Stimulated activated CD4-positive, alpha-beta T cell treated with anti-CD3 and anti-CD28 coated beads, Interleukin-2, amount 100 ng/mL, for 24 hours (primary cell): ENCODE measurements at places on chromosomes 5 and 9.

DNA sequence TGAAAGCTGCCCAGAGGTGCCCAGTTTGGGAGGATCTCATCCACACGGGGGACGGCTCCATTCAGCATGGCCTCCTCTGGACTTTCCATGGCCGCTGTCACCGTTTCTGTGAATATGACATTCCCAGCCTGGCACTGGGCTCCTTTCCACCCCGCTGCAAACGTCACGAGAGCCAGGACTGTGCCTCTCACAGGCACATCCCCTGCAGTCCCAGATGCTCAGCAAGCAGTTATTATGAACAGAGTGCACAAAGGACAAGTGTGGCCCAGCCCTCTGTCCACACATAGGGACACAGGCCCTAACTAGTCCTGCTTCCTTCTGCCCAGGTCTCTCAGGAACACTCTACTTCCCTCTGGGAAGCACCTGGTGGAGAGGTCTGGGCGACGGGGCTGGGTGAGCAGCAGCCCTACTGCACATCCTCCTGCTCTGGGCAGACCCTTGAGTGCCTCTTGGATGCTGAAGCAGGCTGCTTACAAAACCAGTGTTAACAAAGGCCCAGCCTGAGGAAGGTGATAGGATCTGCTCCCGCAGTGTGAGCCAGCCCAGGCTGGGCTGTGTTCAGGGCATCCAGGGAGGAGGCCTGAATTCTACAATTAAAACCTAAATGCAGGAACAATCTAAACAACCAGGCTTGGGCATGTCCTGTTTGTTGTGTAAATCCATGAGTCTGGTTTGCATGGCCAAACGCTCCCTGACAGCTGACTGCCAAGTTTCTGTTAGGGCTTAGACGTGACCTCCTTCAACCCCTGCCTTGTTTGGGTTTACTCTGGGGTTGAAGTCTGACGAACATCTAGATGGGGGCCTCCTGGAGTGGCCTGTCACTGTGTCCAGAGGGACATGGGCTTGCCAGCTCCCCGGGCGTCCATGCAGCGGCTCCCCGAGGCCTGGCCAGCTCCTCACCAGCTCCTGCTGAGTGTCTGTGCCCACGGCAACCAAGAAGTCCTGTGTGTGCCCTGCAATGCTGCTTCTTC is 269.8 kb downstream of the GADD45G start:
- no peak for DNase-seq

DNA sequence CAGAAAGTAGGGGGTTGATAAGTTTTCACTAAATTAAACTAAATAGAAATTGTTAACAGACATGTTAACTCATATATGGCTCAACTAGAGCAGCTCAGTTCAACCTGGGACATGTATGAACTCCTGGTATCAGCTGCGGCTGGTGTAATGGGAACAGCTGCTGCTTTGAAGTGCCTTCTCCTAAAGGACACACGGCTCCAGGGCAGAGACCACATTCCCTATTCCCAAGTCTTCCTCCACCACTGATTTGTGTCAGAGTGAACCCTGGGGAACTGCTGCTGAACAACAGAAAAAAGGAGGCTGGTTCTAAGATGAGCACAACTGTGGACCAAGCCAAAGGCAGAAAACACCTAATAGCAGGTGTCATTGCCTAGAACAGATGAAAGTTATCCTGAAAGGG is 71.1 kb downstream of the MAPKAP1 start:
- no peak for DNase-seq

DNA sequence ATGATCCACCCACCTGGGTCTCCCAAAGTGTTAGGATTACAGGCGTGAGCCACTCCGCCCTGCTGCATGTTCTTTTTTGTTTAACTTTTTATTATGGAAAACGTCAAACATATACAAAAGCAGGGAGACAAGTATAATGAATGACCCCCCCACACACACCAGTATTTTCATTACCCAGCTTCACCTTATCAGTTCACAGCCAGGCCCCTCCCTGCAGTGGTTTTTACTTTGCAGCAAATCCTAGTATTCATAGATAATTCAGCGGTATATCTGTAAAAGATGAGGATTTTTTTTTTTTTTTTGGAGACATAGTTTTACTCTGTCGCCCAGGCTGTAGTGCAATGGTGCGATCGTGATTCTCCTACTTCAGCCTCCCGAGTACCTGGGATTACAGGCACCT is 2.3 kb downstream of the POMT1 start:
- no peak for DNase-seq

DNA sequence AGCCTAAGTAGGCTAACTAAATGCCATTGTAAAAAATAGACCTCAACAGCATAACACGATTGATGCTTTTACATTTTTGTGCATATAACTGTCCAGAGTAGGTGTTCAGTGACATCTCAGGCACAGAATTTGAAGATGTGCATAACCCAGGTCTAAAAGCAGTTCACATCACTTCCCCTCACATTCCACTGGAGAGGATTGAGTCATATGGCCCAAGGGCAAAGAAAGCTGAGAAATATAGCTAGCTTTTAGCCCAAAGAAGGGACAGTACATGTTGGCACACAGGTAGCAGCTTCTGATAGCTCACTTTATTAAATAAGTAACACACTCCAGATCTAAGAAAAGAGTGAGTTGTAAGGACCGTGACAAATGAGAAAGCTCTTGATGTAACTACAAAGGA is 2259.5 kb upstream of the WWC1 start:
- no peak for DNase-seq

DNA sequence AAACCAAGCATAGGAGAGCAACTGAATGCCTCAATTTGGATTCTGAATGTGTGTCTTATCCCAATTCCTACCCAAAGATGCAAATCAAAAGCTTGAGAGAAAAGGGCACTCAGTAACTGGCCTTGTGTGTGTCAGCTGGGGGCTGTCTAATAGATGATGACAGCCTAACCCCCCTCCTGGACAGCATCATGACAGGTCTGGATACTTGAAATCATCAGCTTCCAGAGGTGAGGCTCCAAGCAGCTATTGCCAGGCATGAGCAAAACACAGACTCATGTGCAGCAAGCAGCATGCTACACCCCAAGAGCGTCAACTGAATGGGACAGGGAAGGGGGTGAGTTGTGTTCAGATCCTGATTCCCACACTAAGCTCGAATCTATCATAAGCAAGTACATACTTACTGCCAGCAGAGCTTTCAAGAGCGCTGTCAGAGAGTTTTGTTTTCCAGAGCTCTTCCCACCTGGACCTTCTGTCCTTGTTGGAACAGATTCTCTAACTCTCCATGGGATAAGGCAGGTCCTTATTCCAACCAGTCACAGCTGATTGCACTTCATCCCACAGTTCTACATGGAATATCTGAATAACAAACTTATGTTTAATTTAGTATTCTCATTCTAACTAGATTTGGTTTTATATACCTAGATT is 467.5 kb downstream of the DTWD2 start:
- DNase-seq = no peak

DNA sequence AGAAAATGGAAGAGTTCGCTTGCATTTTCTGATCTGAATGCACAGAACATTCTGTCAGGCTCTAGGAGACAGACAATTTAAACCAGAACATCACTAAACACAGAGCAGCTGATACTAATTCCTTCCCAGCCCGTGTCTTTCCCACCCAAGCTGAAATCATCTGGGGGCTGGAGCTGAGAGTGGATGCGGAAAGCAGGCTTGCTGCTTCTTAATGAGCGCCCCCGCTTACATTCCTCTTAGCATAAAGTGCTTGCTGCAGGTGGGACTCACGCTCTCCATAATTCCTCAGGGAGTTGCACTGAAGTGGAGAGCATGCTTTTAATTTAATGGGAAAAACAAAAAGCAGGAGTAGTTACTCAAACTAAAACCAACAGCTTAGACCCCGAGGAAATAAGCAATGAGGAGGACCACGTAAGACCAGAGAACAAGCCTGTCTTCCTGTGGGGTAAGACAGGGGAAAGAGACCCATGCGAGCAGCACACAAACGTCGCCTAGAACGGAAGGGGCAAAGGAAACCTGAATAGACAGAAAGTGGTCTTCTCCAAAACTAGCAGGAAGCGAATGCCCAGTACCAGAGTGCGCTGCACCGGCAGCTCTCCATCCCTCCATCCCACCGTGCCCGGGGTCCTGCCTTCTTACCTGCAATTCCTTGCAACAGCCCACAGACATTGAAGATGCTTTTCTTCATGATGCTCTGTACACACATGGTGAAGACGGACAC is 139.3 kb downstream of the LHFPL2 start:
- DNase-seq = no peak

- no peak for DNase-seq
Measured at GRCh38 chr5:109701252-109701651, 11.5 kb downstream of the MAN2A1 start.

DNA sequence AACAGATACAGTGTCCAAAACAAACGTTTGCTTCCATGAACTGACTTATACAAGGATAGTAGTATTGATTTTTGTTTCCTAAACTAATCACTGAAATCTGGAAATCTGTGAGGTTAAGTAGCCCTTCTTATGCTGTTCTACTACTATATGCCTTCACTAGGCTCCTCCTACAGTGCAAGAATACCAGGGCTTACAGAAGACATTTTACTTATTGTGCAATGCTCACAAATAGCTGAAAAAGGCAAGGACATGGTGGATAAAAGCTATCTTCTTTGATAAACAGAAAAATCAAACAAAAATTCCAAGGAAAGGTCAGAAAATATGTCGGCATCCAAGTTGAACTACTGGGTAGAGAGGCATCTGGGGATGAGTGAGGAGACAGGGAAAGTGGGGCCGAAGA is 61.9 kb downstream of the OXCT1 start:
- DNase-seq = no peak

GRCh38 chr9:110065532-110065931 is 142.4 kb downstream of the C9orf152 start:
- DNase-seq = no peak

DNA sequence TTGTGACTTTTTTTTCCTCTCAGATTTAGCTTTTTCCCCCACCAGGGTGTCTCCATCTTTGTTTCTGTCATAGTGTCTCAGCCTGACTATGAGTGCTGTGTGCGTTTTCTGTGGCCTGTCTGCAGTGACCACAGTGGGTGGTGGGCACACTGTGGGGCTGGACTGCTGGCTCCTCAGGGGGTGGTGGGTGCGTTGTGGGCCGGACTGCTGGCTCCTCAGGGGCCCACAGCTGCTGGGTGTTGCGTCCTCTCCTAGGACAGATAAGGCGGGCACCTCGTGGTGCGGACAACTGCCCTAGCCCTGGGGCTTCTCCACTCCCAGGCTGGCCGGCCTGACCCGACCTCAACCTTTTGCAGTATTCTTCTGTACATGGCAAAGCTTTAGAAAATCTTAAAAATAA is 100.4 kb downstream of the EHMT1 start:
- no peak for DNase-seq

DNA sequence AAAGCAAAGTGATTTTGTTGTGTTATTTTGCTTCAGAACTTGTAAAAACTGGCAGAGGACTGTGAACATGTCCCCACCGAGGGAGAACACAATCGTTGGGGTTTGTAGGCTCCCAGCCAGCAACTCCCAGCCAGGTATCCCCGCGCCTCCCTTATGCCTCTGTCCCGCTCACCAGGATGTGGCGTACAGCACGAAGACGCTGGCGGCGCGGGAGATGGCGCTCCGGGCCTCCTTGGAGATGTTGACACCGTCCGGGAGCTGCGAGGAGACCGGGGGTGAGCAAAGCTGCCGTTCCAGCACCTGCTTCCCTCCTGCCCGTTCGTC is 630 bp downstream of the POLE3 start:
- no peak for DNase-seq

GRCh38 chr9:130128251-130128650 is 44.0 kb upstream of the NCS1 start:
- DNase-seq = peak; percentile 66

- no peak for DNase-seq
Measured at GRCh38 chr5:135432113-135432512, 15.0 kb downstream of the DCANP1 start.

DNA sequence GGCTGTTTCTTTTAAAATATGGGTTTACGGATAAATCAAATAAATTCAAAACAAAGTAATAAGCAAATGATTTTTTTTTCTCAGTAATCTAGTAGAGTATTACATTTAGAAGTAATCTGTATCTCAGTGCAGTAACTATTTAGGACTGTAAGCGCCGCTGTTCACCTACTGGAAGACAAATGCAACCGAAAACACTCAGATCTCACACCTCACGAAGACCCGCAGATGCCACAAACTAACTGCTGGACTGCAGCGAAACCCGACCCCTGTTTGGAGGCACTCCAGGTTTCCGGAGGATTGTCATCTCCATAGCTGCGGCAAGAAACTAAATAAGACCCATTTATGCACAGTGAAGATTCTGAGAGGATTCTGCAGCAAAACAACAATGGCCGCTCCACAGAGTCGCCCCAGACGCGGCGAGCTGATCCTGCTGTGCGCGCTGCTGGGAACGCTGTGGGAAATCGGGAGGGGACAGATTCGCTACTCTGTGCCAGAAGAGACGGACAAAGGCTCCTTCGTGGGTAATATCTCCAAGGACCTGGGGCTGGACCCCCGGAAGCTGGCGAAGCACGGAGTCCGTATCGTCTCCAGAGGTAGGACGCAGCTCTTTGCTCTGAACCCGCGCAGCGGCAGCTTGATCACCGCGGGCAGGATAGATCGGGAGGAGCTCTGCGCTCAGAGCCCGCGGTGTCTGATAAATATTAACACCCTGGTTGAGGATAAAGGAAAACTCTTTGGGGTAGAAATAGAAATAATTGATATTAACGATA is at the start of gene PCDHGA8:
Gene PCDHGA8 (plus strand): TSS at position 205 of the 770 bp plus-strand sequence. CDS start 181 bp downstream, at position 386.
- DNase-seq = no peak

- no peak for DNase-seq
Measured at GRCh38 chr9:12915366-12915954, 140.6 kb downstream of the LURAP1L start.

DNA sequence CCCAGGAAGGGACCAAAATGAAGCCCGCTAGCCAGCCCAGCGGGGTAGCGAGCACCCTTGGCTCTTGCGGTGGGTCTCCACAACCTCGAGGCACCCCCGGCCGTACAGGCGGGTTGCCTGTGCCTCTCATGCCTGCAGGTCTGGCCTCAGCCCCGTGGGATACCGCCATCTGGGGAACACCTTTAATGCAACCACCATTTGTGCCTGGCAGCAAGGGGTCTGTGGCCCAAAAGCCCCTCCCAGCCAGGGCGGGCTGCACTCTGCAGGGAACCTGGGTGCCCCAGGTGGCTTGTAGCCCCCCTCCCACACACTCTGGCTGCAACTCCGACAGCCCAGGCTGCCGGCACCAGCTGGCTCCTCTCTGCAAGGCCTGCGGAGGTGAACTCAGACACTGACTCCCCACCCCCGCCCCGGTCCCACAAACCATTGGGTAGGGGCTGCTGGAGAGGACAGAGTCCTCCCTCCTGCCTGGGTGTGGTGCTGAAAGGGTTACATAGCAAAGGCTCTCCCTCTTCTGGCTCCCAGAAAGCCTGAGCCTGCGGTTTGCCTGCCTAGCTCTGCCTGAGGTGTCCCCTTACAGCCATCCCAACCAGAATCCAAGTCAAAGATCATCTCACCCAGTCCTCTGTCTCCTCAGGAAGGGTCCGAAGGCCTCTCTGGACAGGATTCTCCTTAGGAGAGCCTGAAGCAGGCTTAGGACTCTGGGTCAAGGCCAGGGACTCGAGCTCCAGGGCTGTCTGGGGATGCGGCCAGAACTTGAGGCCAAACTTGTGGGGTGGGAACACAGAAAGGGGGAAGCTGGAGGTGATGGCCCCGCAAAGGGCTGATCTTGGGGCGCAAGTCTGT is 109.4 kb downstream of the PSD2 start:
- DNase-seq = no peak

- DNase-seq = no peak
Measured at GRCh38 chr5:80917631-80918030, 42.5 kb upstream of the RASGRF2 start.
